ENCODE measurements at places on chromosomes 1 and 21.

DNA sequence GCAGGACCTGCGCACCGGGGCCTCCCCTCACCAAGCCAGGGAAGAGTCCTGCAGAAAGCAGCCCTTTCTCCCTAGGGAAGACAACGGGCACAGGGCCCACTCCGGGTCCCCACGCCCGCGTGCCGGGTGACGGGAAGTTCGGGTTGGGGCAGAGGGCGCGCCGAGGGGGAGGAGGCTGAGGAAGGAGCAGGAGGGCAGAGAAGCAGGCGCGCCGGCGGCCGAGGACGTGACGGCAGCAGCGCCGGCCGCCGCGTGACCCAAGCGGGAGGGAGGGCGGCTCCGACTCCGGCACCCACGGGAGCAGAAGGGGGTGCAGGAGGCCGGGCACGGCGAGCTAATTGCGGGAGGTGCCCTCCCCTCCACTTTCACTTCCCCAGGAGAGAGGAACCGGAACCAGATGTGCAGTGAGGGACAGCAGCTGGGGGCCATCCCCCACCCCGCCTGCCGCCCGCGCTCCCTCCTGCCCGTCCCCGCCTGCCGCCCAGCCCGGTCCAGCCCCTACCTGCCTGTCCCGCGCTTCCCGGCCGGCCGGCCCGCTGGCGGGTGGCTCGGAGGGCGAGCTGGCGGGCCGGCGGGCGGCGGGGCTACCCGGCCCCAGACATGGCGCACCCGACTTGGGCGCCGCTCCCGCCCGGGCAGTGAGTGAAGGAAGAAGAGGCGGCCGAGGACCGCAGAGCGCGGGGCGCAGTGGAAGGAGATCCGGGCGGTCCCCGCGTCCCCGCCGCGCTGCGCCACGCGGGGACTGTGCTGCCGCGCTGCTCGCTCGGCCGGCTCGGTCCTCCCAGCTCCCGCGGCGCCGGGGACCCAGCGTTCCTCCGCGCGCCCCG, 510 bp downstream of the DENND4B start:
- peak; percentile 54 for DNase-seq

DNA sequence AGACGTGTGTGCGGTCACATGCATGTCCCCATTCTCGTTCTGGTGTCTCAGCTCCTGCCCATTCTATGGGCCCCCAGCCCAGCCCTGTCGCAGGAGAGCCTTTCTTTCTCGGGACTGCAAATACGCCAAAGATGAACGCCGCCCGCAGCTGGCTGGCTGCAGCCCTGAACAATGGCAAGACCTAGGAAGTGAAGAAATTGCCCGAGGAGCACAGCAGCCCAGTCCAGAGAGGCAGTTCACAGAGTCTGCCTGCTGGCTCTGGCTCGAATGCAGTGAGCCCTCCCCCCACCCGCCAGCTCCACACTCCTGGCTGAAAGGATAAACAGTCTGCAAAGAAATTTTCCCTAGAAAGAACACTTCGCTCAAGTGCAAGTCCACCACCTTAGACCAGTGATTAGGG, 23.3 kb downstream of the PAX7 start:
- no peak for DNase-seq

DNA sequence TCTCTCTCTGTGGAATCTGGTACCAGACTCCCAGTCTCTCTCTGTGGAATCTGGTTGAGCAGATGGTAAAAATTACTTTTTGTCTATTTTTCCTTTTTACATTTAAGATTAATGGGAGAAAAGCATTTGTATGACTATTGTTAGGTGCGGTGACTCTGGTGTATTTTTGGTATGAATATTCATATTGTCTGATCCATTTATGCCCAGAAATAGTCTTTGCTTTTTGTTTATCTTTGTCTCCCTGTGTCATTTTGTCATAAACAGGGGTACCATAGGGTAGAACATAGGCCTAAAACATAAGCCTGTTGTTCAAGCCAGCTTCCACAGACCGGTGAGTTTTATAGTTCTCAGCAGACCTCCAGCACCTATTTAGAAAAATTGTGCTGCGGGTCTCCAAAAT, 78.7 kb downstream of the ETS2 start:
- no peak for DNase-seq

DNA sequence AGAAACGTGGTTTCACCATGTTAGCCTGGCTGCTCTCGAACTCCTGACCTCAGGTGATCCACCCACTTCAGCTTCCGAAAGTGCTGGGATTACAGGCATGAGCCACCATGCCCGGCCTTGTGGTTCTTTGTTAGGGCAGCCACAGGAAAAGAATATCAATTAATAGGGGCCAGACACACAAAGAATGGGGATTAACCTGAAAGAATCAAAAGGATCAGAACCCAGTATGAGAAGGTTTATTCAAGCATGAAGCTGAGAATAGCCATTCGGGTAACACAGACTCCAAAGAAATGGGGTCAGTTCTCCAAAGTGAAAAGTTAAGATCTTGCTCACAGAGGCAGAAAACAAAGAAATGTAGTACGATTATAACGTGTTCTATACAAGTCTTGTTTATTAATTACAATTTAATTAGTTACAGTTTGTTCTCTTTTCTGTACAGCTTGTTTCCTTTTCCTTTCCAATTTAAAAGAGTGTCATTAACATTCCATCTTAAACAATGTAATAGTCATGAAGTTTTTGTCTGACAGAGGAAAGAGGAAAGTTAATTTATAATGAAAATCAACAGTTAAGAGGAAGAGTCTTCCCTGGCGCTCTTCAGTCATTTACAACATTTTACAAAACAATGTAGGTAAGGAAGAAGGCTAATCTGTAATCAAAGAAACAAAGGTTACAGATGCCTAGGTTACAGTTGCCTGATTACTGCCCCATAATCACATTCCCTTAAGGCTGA, 51.3 kb upstream of the SLC45A1 start:
- DNase-seq = no peak

- DNase-seq = no peak
These were observed 143.5 kb downstream of the ASTN1 start for GRCh38 chr1:177020851-177021589.

- no peak for DNase-seq
These were observed 621.5 kb upstream of the ADGRL2 start for GRCh38 chr1:81179242-81179641.

- no peak for DNase-seq
These were observed 52.9 kb downstream of the KCNC4 start for GRCh38 chr1:110262846-110263631.

DNA sequence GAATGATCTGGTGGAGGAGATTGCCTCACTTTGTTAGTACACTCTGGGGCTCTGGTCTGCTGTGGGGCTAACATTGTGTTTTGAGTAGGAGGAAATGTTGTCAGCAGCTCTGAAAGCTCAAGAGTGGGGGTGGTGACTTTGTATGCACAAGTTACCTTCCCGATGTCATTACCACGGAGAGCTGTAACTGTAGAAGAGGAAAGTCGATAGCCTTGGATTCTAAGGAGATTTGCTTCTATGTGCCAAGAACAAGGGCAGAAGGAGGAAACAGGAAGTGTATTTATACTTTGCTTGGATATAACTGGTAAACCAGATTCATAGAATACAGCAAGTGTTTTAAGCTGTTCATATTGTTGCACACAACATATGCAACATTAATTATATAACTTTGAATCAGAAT, 196.1 kb downstream of the AMY1C start:
- DNase-seq = no peak

- DNase-seq = no peak
These were observed 47.1 kb downstream of the CACHD1 start for GRCh38 chr1:64516803-64517568.

- no peak for DNase-seq
These were observed 120.6 kb downstream of the KCNJ15 start for GRCh38 chr21:38377165-38378088.

- no peak for DNase-seq
These were observed 12.1 kb downstream of the LIN9 start for GRCh38 chr1:226296911-226297310.

Data from NCI-H2081 (cell line).